ENCODE measurements at places on chromosomes 3 and 15.
A peak's percentile ranks its signal among the peaks of the same experiment; 100 is the strongest.

DNA sequence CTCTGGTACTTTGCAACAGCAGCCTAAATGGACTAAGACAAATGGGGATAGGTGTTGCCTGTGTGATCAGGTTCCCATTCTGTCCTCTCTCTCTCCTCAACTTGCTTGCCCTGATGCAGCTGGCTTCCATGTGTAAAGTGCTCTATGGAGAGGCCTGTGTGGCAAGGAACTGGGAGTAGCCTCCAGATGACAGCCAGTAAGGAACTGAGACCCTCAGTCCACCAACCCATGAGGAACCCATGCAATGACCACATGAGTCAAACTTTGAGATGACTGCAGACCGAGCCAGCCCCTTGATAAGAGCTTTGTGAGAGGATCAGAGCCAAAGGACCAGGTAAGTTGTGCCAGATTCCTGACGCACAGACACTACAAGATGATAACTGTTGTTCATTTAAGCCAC lies 74.6 kb upstream of the ADPGK start:
- no peak for DNase-seq

GRCh38 chr3:147119989-147120388 lies 286.4 kb downstream of the ZIC4 start:
- peak; percentile 7 for DNase-seq

DNA sequence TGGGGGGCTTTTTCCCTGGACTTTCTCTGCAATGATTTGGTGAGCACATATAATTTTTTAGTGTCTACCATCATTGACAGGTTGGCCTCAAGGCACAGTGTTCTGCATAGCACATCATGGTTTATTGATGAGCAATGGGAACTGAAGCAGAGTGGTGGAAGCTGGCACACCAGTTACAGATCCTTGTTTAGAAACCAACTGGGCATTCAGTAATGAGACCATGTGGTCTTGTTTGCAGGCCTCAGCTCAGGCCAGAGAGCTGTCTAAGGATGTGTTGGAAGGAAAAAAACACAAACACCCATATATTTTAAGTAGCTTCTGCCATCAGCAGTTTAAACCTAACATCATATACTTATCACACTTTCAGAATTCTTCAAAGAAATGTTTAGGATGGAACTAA lies 610.6 kb downstream of the ROBO1 start:
- DNase-seq = no peak

- DNase-seq = no peak
These were observed 71.5 kb upstream of the EIF1B start for GRCh38 chr3:40237889-40238571.

DNA sequence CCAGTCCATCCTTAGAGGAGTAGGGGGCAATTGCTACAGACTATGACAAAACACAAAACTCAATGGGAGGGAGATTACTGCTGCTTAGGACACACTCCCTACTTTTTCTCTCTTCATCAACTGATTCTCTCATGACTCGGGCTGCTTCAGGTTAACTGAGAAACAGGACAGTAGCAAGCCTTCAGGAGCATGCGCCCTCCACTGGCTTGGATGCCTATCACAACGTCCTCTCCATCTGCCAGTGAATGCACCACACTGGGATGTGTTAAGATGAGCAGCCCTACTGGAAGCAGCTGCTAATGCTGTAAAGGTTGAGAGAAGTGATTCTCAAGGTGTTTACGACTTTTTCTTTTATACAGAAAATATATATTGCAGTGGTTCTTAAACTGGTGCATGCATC lies 542.3 kb downstream of the EDEM1 start:
- no peak for DNase-seq

- DNase-seq = peak; percentile 1
These were observed 188.6 kb upstream of the PDZRN3 start for GRCh38 chr3:73813291-73813690.

GRCh38 chr3:24520976-24521419 lies 26.3 kb upstream of the THRB start:
- DNase-seq = no peak

All from hematopoietic multipotent progenitor cell treated with erythropoietin and hydrocortisone succinate and interleukin-3 and kit ligand, for 6 days (in vitro differentiated cells).